Stomach (tissue), 19 donors: ENCODE measurements at places on chromosomes 16 and 17. TPM values are rescaled to one million over a fixed set of nuclear protein-coding genes. Genes with fewer than 3 reads are reported as not detected.

ORC6 gene
- 8.3 TPM for total RNA-seq

CDH16 gene
- not detected for total RNA-seq

CSH1 gene
- total RNA-seq, result not detected

DNA sequence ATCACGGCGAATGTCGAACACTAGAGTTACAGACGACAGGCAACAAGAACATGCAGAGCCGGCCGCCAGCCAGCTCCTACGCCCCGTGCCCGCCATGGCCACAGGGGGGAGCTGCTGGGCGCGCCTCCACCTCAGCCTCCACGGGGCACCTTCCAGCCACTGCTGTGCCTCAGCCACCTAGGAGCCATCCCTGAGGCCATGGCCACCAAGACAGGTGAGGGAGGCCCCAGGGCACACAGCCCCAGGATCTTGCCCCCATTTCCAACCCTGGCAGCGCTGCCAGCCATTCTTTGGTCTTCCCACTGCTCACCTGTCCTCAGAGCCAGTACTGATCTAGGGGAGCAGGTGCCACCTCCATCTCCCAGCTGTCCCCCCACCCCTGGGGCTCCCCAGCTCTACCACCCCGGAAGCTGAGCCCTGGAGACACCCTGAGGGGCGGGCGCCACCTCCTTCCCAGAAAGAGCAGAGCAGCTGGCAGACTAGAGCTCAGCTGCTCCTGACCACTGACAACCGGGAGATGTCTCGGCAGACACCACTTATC, 11.8 kb downstream of the GNPTG start:
- DNase-seq, result peak; percentile 83

DNA sequence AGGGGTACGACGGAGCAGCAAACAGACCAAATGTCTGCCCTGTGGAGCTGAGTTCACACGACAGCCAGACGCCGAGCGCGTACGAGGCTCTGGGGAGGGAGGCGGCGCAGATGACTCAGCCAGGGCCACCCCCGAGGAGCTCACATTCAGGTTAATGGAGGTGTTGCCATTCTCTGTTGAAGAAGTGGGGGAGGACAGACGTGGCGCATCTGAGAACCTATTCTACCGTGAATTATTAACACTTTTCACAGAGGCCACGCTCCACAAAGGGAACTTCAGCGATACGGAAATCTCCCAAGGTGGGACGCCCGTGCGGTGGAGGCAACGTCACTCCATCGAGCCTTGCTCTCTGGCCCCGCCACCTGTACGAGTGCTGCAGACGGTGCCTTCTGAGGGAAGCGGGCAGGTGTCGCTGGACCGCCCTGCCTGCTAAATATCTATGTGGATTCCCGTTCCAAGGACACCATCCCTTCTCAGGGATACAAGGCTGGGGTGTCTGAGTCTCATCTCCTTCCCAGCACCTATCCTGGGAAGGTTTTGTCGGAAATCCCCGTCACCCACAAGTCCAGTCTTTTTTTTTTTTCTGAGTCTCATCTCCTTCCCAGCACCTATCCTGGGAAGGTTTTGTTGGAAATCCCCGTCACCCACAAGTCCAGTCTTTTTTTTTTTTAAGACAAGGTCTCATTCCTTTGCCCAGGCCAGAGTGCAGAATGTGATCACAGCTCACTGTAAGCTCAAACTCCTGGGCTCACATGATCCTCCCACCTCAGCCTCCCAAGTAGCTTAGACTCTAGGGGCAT, 19.0 kb downstream of the ABR start:
- no peak for DNase-seq

DNA sequence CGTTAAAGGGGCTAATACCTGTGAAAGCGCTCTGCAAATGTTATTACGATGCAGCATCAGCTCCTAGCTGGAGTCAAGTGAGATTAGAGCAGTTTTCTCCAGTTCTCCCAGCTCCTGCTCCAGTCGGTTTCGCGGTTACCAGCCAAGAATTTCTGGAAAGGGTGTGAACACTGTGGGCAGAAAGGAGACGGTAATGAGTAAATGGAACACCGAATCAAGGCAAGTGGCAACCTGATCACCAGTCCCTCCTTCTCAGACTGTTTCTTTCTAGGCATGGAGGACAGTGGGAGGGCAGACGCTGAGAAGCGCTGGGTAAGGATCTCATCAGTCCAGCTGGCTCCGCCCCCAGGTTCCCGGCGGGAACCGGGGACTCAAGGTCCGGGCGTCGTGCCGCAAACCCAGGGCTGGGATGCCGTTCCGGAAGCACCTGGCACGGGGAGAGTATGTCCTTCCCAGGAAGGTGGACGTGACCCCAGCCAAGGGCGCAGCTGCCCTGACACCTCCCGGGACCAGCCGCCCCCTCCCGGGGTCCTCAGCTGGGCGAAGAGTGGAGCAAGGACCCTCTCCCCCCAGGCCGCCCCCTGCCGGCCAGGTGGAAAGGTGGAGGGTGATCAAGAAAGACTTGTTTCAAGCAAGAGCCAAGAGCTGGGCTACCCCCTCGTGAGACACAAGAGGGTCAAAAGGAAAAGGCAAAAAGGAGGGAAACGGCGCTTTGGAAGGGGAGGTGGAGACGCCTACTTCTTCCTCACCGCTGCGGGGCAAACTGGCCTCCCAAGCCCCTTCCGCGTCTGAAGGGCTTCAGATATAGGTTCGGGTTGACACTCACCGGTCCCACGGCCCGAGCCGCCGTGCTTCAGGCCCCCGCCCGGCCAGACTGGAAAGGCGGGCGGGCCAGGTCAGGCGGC, 481 bp downstream of the MYO19 start:
- DNase-seq, result peak; percentile 86

DNA sequence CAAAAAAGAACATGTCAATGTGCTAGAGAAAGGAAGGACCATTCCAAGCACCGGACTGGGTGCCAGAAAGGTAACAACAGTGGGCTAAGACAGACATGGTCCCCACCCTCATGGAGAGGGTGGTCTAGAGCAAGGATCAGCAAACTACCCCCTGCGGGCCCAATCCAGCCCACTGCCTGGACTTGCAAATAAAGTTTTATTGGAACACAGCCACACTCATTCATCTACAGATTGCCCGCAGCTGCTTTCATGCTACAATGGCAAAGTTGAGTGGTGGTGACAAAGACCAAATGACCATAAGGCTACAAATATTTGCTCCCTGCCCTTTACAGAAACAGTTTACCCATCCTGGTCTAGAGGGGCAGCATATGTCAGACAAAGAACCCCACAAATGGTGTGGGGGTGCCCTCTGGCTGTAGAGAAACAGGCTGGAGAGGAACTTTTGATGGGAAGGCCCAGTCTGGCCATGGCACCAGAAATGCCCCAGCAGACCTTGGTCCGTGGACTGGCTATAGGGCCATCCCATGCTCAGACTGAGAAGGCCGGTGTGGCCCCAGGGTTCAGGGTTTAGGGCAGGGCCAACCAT, 15.2 kb downstream of the CDH5 start:
- DNase-seq, result no peak

- peak; percentile 60 for DNase-seq
Observed at GRCh38 chr17:18218756-18219415, 6.5 kb upstream of the LLGL1 start.
